ENCODE measurements at places on chromosomes 4 and X. TPM values are rescaled to one million over a fixed set of nuclear protein-coding genes. Genes with fewer than 3 reads are reported as not detected.

The P2RY4 gene
- total RNA-seq: 0.65 TPM

The WDR17 gene
- total RNA-seq: 2.2 TPM

The ZDHHC15 gene
- total RNA-seq: not detected

The RAB33A gene
- total RNA-seq: 0.95 TPM

GRCh38 chrX:118655561-118656246 is 71.7 kb upstream of the IL13RA1 start:
- DNase-seq: peak; percentile 18
- H3K4me1 ChIP-seq: peaks cover 24% of the 10 kb centered on the region
- no peak overlapping the region for H3K4me3 ChIP-seq
- no peaks in the 10 kb centered on the region for H3K36me3 ChIP-seq
- no peak overlapping the region for H3K27ac ChIP-seq

GRCh38 chrX:29640106-29640505 is 575.3 kb upstream of the MAGEB2 start:
- no peaks in the 10 kb centered on the region for H3K27me3 ChIP-seq
- no peak overlapping the region for H3K4me3 ChIP-seq
- DNase-seq: no peak
- H3K27ac ChIP-seq: no peak overlapping the region
- no peaks in the 10 kb centered on the region for H3K4me1 ChIP-seq
- no peaks in the 10 kb centered on the region for H3K36me3 ChIP-seq

GRCh38 chr4:151013491-151013890 is 1.6 kb downstream of the LRBA start:
- no peaks in the 10 kb centered on the region for H3K27me3 ChIP-seq
- peak overlapping the region; percentile 92 for H3K4me3 ChIP-seq
- H3K27ac ChIP-seq: no peak overlapping the region
- no peaks in the 10 kb centered on the region for H3K36me3 ChIP-seq
- H3K4me1 ChIP-seq: peaks cover 26% of the 10 kb centered on the region

- H3K27ac ChIP-seq: no peak overlapping the region
- no peak overlapping the region for H3K4me3 ChIP-seq
- H3K36me3 ChIP-seq: no peaks in the 10 kb centered on the region
- no peak for DNase-seq
Measured at GRCh38 chr4:93370256-93370655, 458.3 kb upstream of the ATOH1 start.

GRCh38 chr4:77593101-77593500 is 12.5 kb upstream of the CXCL13 start:
- H3K27ac ChIP-seq: no peak overlapping the region
- no peaks in the 10 kb centered on the region for H3K4me1 ChIP-seq
- no peak for DNase-seq
- H3K4me3 ChIP-seq: no peak overlapping the region

DNA sequence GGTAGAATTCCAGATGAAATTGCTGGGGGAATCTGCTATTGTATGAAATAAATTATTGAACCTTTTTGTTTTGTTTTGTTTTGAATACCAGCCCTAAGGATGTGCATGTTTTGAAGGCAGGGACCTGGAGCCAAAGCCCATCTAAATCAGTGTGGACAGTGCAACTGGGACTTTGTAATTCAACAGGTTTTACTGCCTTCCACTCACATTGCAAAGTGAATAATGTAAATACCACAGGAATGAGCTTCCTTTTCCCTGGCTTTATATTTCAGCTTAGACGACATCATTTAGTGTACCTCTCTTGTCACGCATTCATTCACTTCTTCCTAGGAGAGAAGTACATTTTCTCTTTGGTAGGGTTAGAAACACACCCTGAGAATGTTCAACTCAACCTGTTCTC is 795.0 kb downstream of the CENPC start:
- no peaks in the 10 kb centered on the region for H3K27me3 ChIP-seq
- no peak for DNase-seq
- no peak overlapping the region for H3K27ac ChIP-seq
- H3K36me3 ChIP-seq: no peaks in the 10 kb centered on the region
- H3K4me3 ChIP-seq: no peak overlapping the region

DNA sequence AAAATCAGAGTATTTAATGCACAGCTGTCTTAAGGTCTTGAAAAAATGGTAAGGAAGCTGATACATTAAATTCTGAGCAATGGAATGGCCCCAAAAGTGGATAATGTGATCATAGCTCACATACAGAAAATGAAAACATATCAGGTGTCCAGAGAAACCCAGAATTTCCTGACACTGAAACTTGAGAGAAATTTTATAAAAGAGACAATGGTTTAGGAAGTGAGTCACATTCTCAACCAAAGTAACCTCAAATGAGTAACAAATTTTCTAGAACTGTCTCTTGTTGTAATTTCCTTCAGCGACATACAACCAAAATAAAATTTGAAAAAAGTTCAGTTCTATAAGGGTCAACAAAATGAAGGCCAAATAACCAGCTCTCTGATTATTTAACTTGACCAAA is 37.4 kb upstream of the PACRGL start:
- H3K27ac ChIP-seq: no peak overlapping the region
- H3K36me3 ChIP-seq: no peaks in the 10 kb centered on the region
- no peak for DNase-seq
- H3K4me1 ChIP-seq: no peaks in the 10 kb centered on the region

GRCh38 chrX:7552760-7553159 is 290.2 kb upstream of the VCX start:
- no peak overlapping the region for H3K27ac ChIP-seq
- H3K36me3 ChIP-seq: no peaks in the 10 kb centered on the region
- H3K4me1 ChIP-seq: no peaks in the 10 kb centered on the region
- no peaks in the 10 kb centered on the region for H3K27me3 ChIP-seq

Measured in PC-9 (cell line).